ENCODE measurements at places on chromosomes 2 and 18.

DNA sequence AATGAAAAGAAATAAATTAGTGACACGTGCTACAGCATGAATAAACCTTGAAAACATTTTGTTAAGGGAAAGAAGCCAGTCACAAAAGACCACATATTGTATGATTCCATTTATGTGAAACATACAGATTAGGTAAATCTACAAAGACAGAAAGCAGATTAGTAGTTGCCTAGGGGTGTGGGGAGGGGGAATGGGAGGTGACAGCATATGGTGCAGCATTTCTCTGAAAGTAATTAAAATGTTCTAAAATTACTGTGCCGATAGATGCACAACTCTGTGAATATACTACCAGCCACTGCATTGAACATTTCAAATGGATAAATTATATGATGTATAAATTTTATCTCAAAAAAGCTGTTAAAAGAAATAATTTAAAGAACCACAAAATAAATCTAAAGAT is 161.0 kb downstream of the TRIB2 start:
- no peak for DNase-seq

- DNase-seq: no peak
Measured at GRCh38 chr18:63829886-63830285, 54.7 kb downstream of the SERPINB7 start.

DNA sequence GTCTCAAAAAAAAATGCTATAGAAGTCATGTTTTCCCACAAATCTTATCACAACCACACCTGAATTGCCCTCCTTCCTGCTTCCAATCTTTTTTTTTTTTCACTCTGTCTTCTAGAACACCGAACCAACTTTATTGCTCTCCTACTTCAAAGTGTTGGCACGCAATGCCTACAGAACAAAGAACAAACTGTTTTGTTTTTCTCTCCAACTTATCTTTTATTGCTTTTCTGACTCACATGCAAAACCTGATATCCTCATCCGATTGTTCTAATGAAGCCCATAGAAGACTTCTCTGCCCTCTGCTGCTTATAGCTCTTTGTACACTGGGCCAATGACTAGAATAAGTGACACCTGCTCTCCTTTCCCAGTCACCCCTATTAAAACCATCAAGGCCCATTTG is 602.8 kb downstream of the EPHA4 start:
- no peak for DNase-seq

GRCh38 chr2:15367715-15368114 is 193.4 kb downstream of the NBAS start:
- DNase-seq: no peak

- no peak for DNase-seq
Measured at GRCh38 chr2:235594041-235594440, 100.2 kb downstream of the AGAP1 start.

- DNase-seq: no peak
Measured at GRCh38 chr2:133390156-133390555, 178.1 kb downstream of the NCKAP5 start.

- no peak for DNase-seq
Measured at GRCh38 chr18:69380324-69380723, 20.4 kb upstream of the DOK6 start.

GRCh38 chr2:112916625-112917247 is 5.8 kb downstream of the IL37 start:
- DNase-seq: no peak

DNA sequence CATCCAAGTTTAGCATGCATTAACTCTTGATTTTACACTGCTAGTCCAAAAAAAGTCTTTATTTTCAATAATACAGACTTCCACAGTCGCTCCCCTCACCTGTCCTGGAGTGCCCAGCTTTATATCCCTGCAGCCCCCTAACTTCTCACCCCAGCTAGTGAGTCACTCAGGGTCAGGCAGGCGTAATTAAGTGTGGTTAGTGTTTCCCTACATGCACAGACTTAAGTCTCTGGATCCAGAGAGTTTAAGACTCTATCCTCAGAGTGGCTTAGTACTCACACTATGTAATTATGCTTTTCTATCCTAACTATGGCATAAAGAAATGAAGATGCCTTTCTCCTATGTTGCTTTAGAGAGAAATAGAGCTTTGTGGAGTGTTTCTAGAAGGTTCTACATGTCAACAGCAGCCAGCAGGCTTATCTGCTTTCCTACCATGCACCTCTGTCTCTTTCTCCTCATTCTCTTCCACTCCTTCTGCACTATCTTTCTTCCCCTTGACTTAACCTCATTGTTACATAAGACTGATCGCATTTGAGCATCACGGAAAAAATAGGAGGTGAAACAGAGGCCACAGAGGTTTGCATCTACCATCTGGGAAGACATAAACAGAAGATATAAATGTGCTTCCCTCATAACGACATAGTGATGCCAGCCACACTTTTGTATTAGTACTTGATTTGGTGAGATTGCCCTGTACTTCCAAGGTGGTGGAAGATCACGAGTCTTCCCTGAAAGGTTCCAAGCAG is 34.4 kb upstream of the PMAIP1 start:
- no peak for DNase-seq

GRCh38 chr18:1585881-1586488 is 681.3 kb downstream of the ADCYAP1 start:
- no peak for DNase-seq

DNA sequence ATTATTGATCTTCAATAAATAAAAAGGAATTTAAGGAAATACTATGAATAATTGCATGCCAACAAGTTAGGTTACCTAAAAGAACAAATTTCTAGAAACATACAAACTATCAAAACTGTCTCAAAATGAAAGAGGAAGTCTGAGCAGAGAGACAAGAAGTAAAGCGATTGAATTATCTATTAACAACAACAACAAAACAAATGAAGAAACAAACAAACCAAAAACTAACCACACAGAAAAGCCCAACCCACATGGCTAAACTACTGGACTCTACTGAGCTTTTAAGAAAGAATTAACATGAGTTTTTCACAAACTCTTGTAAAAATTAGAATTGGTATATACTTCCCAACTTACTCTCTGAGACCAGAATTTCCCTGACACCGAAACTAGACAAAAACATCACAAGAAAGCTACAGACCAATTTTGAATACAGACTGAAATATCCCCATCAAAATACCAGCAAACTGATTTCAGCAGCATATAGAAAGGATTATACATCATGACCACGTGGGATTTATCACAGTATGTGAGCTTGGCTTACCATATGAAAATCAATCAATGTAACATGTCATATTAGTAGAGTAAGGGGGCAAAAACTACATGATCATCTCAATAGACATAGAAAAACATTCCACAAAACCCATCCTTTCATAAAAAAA is 16.6 kb upstream of the GALNT1 start:
- DNase-seq: no peak

DNA sequence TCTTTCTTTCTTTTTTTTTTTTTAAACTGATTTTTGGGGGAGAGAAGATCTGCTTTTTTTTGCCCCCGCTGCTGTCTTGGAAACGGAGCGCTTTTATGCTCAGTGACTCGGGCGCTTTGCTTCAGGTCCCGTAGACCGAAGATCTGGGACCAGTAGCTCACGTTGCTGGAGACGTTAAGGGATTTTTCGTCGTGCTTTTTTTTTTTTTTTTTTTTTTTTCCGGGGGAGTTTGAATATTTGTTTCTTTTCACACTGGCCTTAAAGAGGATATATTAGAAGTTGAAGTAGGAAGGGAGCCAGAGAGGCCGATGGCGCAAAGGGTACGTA is 587 bp downstream of the MEIS1 start:
- no peak for DNase-seq

DNA sequence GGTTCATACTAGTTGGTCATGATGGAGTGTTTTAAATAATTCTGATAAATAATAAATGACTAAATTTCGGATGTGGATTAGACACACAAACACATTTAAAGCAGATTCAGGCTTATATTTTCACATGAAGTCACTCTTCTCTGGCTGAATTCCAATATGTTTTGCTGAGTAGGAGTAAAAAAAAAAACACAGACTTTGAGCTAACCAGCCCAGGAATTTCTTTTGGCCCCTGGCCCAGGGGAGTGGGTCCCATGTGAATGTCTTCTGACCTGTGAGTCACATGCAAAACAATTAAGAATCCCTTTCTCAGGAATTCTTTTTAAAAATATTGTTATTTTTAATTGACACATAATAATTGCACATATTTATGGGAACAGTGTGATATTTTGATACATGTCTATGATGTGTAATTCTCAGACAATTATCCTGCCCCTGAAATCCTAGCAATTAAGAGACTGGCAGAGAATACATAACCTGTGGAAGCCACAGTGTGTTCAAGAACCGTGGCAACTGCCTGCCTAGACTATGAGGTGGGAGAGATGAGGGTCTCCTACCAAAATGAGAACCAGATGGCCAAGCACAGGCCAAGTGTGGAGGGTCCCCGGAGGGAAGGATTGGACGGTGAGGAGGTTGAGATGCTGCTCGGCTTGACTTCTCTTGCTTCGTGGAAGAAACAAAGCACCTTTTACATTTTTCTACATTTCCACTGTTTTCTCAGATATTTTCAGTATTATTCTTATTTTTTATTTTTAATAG is 236.4 kb downstream of the PIEZO2 start:
- no peak for DNase-seq

- no peak for DNase-seq
Measured at GRCh38 chr2:207935121-207935990, 90.0 kb downstream of the PLEKHM3 start.

- no peak for DNase-seq
Measured at GRCh38 chr2:60525899-60526298, 27.6 kb downstream of the BCL11A start.

GRCh38 chr2:219560037-219560892 is 11.1 kb downstream of the OBSL1 start:
- no peak for DNase-seq

GRCh38 chr18:55401638-55402191 is 186.3 kb downstream of the TCF4 start:
- no peak for DNase-seq

- DNase-seq: no peak
Measured at GRCh38 chr2:138601458-138602165, 100.0 kb downstream of the SPOPL start.

DNA sequence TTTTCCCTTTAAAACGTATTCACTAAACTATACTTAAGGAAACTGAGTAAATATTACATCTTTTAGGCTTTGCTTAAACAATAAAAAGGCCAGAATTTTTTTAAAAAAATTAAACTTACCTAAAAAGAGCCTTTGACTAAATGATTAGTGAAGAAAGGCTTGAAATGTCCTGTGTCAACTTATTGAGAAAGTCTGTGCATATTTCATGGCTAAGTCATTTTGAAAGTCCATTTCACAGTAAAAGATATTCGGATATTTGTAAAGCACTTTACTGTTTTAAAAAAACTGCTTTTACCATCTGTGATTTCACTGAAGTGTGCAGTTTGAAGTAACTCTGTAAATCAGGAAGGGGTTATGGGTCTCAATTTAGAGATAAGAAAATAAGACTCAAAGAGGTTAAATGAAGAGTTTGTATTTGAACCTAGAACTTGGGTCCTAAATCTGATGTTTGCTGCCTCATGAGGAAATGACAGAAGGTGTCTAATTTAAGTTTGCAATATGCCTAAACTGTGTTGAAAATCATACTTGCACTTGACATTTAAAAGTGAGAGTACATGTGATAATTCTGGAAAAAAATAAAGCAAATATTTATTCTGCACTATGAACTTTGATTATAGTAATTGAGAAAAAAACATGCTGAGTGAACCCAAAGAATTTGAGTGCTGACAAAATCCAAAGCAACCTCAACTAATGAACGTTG is 50.5 kb downstream of the RAB27B start:
- DNase-seq: no peak

DNA sequence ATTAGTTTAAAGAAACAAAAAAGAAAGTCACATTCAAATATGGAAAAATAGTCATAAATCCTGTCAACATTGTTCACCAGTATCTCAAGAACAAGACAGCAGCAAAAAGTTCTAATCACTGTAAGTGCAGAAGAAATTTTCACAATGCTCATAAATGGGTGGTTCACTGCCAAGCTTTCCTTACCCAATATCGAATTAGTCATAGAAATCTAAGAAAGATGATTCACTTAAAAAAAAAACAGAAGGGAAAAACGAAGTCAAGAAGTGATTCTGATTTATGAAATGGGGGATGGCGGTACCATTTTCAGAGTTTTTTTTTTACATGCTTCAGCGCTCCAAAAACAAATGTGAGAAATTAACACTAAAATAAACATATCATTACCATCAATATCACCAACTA is 156.7 kb downstream of the EXOC6B start:
- DNase-seq: no peak

GRCh38 chr2:235135990-235136561 is 184.3 kb downstream of the SH3BP4 start:
- DNase-seq: peak; percentile 32

DNA sequence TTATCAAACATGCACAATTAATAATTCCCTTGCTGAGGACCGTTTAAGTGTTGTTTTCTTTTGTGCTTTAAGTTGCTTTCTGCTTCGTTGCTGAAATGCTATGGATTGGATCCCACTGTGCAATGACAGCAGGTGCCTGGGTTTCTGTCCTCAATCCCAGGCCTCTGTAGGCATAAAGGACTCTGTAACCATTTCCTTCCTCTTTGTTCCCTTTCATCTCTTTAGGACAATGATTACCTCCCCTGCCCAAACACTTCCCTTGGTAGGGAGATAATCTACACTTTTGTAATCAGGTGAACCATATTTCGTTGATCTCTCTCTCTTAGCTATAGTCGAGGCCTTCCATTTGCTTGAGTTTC is 58.6 kb upstream of the LYPD6B start:
- no peak for DNase-seq

DNA sequence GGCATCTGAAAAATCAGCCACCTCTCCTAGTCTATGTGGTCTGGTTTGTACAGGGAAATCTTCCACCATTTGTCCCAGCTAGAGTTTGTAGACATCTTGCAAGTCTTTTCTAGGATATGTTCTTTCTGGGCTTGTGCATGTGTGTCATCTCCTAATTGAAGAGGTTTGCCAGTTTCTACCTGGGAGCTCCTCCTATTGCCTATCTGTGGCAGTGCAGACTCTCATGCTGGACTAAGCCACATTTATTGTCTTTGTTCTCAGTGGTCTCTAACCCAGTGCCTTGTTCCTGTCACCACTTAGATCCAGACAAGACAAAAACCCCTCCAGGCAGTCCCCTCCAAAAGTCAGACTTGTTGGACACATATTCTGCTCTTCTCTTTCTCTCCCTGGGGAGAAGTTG is 72.0 kb upstream of the MRPS9 start:
- DNase-seq: no peak

DNA sequence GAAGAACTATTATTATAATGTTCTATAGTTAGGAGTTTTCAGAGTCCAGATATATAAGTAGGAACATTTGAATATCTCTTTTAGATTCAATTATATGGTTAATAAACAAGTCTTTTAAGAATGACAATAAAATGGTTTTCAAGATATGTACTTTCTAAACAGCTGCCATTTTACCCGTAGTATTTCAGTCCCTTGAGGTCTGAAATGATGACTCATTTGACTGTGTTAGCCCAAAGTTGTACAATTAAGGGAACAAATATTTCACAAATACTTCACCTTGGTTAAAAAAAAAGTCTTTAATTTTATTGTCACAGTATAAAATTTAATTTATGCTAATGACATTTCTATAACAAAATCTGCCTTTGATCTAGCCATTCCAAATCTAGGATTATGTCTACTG is 91.6 kb upstream of the TANK start:
- DNase-seq: no peak
